C1 segment of cervical spinal cord (tissue), 14 donors: ENCODE measurements at places on chromosomes 1 and 21.

DNA sequence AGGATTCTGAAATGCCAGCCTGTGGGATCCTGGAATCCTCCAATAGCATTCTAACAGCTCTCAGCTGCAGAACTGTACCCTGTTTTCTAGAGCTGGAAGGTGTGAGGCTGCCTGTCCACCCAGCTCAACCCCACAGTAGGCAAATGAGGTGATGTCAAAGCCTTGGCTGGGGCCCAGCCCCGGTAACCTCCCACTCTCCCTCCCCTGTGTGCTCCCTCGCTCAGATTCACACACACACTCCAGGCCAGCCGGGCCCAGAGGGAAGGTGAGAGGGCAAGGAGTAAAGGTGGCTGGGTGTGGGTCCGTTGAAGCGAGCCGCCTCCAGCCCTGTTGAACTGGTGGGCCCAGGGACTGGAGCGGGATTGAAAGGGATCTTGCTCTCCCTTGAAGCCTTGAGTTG lies at the start of gene BSND:
Gene BSND, plus strand, starts transcription at position 257 of the 400 bp plus-strand sequence. CDS start 254 bp downstream, outside the sequence.
- no peak for DNase-seq

DNA sequence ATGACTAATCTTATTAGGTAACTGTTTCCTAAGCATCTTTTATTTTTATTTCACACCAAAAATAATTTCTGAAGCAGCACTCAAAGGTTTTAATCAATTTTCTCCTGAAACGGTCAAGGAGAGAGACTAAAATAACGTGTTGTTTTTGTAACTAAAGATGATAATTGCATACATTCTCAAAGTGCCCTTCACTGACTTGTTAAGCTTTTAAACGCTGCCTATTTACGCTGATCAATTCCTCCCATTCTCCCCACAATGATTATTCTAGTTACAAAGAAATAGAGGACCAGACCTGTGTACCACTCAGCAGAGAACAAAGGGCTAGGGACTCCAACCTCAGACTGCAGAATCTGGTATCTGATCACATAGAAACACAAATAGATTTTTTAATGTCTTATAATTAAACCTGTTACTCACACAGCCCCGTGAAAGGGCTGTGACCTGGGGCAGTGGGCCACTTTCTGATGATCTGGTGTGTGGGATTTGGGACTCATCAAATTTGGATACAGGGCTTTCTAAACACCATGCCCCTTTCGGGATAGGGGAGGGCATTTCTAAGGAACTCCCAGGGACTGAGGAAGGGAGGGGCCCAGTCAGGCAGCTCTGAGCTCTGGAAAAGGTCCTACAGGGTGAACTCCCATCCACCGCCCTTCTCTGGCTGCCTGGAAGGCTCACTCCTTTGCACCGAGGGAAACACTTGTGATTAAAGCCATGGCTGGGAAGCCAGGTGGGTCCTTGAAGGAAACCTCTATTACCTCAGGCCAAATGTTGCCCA lies 65.2 kb downstream of the BCAR3 start:
- DNase-seq = no peak

DNA sequence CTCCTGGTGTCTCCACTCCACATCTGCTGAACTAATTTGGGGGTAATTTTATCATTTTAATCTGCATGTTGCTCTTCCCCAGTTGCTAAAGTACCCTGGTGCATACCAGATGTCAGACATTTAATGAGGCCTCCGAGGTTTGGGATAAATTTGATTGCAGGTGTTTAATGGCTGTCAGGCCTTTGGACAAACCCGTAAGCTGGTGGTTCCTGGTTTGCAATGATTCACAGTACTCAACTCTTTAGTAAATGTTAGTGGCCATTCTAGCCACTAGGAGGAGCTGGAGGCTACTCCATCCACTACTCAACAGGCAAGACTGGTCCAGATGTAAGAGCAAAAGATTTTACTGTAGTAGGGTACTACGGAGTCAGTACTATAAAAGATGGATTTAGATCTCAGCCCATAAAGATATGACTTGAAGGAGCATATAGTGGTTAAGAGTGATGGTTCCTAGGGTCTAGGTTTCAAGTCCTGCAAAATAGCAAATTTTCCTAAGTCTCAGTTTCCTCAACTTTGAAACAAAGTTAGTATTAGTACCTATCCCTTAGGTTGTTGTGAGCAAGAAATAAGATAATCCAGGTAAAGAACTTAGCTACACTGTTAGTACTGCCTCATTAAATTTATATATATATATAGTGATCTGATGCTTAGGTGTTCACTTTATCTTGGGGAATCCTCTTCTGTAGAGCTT lies 132.8 kb downstream of the SNX7 start:
- no peak for DNase-seq

DNA sequence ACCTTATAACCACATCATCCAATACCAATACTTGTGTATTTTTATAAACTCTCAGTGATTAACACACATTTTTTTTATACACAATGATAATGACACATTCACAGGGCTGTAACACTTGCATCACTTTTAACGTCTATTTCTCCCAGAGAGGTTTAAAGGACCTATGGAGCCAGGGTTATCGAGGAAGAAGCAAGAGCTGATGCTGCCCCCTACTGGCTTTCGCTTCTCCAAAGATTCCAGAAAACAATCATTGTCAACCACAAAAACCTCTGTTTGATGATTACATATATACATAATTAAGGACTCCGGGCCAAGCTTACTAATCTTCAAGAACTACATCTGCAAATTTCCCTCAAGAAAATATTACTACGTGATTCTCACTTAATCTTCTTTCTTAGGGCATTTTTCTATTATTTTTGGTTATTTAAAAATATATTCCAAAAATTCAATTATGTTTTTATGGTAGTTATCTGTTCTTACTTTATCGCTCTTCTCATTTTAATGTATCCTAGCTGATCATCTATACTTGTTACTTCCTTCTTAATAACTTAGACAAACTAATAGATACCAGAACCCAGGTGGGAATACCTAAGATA lies 214.5 kb downstream of the VAV3 start:
- no peak for DNase-seq

- DNase-seq = no peak
Observed at GRCh38 chr1:197210426-197210825, 57.6 kb upstream of the CRB1 start.

- no peak for DNase-seq
Observed at GRCh38 chr1:172770071-172770470, 111.2 kb downstream of the FASLG start.

- peak; percentile 58 for DNase-seq
Observed at GRCh38 chr1:27662707-27663393, 9.1 kb downstream of the IFI6 start.

GRCh38 chr1:198597690-198598430 lies 41.0 kb upstream of the PTPRC start:
- DNase-seq = no peak

DNA sequence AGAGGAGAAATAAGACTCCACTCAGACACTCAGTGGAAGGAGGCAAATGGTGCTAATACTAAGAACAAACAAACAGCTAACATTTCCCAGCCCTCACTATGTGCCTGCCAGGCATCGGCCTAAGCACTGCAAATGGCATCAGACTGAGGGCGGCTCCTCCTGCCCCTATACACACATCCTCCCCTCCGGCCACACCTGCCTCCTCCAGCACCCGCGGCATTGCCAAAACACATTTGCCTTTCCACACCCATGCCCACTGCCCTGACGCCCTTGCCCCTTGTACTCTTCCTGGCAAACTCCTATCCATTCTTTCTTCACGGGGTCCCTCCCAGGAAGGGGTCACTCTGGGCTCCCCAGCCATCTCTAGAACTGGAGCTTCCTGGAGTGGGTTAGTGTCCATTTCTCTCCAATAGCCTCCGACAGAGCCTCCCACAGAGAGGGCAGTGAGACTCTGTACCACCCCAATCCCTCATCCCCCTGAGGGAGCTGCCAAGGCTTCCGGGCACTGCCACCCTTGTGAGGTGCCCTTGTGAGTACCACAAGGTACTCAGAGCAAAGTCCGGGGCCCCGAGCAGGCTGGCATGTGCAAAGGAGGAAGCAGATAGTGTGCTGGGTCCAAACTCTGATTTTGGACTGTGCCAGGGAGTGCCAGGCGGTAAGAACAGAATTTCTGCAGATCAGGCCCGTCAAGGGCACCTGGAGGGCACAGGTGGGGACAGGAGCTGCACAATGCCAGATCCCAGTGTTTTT lies 959 bp downstream of the AKR7A3 start:
- no peak for DNase-seq

GRCh38 chr21:45280178-45280821 lies 7.4 kb downstream of the POFUT2 start:
- DNase-seq = no peak

DNA sequence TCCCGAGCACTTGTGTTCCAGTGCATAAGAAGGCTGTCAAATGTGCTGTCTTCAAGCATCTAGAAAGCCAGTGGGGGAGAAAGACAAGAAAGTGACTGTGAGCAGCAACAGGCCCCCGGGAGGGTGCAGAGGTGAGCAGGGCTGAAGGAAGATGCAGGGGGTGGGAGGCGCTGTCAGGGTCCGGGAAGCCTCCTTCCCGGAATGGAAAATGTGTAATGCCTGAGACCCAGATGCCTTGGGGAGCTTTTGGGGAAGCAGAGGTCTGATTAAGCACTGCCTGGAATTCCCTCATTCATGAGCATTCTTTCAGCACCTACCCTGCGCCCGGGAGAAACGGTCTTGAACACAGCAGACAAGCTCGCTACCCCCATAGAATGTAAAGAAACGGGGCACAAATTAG lies 1.3 kb downstream of the NPHP4 start:
- no peak for DNase-seq

DNA sequence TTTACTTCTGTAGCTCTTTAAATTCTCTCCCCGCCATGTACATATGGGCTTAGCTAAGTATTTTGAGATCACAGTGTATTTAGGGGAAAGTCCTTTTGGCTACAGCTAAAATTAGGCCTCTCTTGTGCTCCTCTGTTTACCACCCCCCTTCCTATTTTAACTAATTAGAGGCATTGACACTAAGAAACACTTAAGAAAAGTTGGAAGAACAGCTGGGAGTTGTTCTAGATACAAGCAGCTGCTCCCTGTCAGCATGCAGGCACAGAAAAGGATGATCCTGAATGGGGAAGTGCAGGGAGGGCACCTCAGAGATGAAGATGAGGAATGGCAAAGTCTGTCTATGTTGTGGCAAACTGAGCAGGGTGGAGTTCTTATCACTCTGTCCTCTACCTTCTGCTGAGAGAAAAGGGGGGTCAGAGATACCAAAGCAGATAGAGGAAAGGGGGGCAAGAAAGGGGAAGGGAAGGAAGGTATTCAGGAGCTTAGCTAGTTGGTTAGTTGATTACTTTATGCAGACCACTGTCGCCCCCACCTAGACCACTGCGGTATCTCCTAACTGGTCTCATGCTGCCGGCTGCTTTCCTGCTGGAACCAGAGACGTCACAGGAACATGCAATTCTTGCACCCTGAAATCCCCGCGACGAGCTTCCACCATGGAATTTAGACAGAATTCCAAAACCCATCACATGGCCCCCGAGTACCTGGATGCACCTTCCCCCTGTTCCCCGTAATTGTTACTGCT lies 82.4 kb upstream of the HOOK1 start:
- no peak for DNase-seq

GRCh38 chr1:15400627-15401026 lies 9.1 kb upstream of the EFHD2 start:
- no peak for DNase-seq

- DNase-seq = peak; percentile 55
Observed at GRCh38 chr1:25927521-25928265, 21.5 kb upstream of the STMN1 start.

- DNase-seq = no peak
Observed at GRCh38 chr1:21661886-21662285, 7.3 kb downstream of the RAP1GAP start.

DNA sequence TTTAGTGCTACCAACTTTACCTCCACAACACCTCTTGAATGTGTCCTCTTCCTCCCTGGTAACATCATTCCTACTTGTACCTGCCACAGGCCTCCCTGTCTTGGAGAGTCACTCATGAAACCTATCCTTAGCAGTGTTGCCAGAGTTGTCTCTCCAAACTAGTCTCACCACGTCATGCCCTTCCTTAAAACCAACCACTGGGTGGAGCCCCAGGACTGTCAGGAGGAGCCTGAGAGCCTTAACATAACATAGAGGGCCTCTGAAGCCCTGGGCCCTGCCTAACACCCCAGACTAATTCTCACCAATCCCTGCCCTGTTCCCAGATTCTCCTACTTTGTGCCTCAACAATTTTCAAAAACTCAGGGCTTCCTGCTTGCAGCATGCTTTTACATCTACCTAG lies 65.3 kb downstream of the ZNF697 start:
- peak; percentile 38 for DNase-seq

DNA sequence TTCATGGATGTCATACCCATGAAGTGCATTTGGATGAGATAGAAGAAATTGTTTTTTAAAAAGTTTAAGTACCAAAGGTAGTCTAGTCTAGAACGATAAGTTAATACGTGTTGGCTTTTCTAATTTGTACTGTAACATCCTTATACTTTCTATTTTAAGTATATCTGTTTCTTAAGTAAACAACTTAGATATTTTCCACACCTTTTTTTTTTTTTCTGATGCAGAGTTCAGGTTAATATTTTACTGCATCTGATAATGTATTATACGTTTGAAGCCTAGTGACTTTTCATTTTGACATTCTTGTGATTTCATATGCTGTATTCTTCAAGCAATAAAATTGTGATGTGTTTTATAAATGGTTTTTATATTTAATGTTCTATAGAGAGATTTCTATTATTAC lies 16.5 kb downstream of the DR1 start:
- no peak for DNase-seq

- DNase-seq = no peak
Observed at GRCh38 chr1:165153182-165153581, 203.3 kb downstream of the LMX1A start.

GRCh38 chr1:1359664-1360468 lies 1.5 kb upstream of the MXRA8 start:
- DNase-seq = no peak

- DNase-seq = no peak
Observed at GRCh38 chr1:167171286-167171929, 49.3 kb upstream of the POU2F1 start.

GRCh38 chr1:25204797-25205480 lies 27.4 kb downstream of the SYF2 start:
- DNase-seq = no peak

DNA sequence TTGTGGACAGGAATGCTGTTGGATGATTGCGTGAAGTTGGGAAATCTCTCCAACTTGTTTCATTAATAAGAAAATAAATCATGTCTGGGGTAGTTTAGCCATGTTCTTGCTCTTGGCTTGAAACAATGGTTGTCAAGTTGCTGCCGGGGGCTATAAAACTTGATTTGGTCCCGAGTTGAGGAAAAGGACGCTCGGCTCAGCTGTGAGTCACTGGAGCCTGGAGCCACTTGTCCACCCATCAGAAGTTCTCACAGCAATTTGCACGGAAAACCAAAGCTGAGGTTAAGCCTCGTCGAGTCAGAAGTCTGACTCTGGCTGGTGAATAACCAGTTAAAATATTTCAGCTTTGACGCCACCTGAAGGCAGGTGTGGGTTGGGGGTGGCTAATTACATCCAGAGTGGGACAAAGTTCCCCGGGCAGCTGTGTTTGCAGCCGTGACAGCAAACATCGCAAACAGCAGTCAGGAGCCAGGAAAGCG lies 19.7 kb upstream of the RIPK4 start:
- no peak for DNase-seq
